K562 (cell line): ENCODE measurements at places on chromosomes 6 and 20.

- no peak for DNase-seq
These were observed 156.7 kb downstream of the JARID2 start for GRCh38 chr6:15402406-15403045.

DNA sequence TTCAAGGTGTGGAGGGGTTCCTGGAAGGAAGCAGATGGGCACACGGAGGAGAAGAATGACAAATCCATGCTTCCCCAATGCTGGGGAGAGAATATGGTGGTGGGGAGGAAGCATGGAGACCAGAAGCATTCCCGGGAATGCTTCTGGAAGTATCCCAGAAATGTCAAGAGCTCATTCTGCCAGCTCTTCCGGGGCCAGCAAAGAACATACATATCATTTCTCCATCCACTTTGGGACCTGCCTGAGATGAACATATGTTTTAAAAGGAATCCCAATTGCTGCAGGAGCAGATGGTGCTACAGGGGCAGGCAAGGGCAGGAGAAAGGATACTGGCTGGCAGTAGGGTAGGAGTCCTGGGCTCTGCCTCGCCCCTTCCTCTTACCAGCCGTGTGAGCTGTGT lies 37.9 kb upstream of the CCDC167 start:
- DNase-seq, result no peak

DNA sequence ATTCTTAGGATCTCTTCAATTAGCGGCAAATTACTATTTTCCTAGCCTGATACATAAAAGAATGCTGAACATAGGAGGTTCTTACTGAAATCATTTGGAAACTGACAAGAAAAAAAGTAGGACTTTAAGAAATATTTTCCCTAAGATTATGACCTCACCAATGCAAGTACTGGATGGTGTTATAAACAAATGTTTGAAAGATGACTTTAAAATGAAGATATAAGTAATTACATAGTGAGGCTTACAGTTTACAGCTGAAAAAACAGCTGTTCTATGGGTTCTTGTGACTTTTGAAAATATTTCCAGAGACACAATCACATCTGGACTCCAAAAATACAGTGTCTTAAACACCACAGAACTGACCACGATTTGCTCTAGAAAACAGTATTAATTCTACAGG lies 64.9 kb downstream of the ADAT2 start:
- DNase-seq, result no peak

- no peak for DNase-seq
These were observed 121.2 kb upstream of the UST start for GRCh38 chr6:148625609-148626008.

GRCh38 chr6:71333697-71334096 lies 45.1 kb downstream of the OGFRL1 start:
- DNase-seq, result no peak

GRCh38 chr6:143773506-143774150 lies 69.5 kb upstream of the LTV1 start:
- no peak for DNase-seq

GRCh38 chr6:126824815-126825214 lies 293.7 kb upstream of the RSPO3 start:
- no peak for DNase-seq

DNA sequence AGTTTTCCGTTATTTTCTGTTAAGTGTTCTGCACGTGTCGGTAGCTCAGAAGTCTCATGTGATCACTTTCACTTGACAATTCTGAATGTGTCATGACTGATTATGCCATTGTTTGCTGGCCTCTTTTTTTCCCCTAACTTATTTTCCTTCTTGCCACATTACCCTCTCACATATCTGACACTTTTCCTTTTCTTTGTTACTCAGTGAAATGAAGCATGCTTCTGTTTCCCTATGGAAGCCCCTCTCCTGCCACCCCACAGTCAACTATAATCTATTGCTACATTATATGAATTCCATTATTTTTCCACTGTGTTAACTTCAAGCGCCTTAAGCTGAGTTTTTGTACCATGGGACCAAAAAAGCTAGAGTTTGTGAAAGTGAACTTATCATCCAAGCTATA lies 531.6 kb upstream of the HS3ST5 start:
- DNase-seq, result no peak

GRCh38 chr6:149979293-149979692 lies 15.6 kb downstream of the ULBP1 start:
- no peak for DNase-seq

DNA sequence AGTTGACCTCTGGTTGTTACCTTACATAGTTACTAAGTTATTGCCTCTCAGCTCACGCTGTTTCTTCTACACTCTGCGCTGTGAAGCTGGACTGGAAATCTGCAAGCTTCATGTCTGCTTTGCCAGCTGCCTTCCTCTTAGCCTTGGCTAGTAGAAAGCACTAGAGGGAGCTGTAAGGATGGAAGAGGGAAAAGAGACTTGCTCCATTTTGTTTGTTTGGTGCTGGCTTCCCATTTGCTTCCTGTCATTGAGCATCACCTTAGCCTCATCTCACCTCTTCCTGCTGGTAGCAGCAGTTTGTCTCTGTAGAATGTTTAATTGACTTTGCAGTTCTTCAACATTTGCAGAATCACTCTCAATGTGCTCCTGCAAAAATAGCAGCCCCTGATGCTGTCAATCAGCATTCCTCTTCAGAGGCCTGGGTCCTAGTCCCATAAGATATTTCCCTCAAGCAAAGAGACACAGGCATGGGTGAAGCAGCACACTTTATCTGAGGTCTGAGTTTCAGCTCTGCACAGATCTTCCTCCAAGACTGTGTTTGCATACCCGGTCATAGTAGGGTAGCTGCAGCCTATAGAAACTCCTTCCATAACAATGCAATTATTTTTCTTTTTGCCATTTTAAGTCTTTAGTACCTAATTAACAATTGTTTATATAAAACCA lies 302.2 kb upstream of the EPHA7 start:
- no peak for DNase-seq

GRCh38 chr6:119339941-119340456 lies 9.6 kb downstream of the MAN1A1 start:
- no peak for DNase-seq

DNA sequence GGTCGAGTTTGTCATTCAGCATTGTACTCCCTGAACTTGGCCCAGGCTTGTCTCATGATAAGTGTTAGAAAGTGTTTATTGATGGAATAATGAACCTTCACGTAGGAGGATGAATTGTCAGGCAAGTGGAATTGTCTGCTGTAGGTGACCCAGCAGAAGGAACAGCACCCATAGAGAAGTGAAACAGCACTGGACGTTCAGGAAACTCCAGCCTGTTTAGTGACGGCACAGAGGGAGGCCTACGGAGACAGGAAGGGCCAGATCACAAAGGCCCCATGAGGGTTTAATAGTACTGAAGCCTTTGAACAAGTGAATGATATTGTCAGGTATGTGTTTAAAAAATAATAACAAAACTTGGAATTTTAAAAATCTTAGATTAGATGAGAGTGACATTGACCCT lies 2.9 kb downstream of the STX11 start:
- no peak for DNase-seq

- no peak for DNase-seq
These were observed 33.4 kb upstream of the GSTA4 start for GRCh38 chr6:53028467-53028866.

DNA sequence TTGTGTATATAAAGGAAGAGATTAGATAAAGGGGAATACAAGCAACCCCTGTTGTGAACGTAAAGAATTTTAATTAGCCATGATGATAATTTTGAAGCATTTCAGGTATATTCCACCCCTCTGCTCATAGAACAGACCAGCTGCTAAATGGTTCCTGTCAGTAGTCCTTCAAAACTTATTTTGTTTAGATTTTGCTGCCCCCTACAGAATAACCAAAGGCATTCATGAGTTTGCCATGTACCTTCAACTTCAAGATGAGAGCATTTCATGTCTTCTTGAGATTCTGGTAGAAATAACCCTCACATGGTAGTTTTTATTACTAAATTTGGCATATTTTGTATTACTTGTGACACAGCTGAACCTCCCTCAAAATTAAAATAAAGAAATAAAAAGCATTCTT lies 1586.7 kb downstream of the HACE1 start:
- DNase-seq, result no peak

GRCh38 chr20:62219101-62219991 lies 732 bp downstream of the HRH3 start:
- no peak for DNase-seq
